ENCODE measurements at places on chromosomes 6 and 20.

DNA sequence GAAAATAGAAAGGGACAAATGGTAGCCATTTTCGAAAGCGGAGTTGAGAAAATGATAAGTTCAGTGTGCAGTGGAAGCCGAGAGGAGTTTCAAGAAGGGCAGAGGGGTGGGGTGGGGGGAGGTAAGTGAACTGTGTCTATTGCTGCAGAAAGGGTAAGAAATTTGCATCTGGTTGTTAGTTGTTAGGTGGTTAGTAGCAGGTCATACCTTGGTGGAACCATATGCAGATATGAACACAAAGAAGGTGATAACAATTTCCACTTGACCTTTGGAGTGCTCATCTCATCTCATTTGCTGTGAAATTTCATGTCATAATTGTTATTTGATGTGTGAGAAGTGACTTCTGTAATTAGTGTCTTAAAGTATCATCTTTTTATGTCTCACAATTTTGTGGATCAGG lies 288.2 kb downstream of the QKI start:
- DNase-seq = no peak

DNA sequence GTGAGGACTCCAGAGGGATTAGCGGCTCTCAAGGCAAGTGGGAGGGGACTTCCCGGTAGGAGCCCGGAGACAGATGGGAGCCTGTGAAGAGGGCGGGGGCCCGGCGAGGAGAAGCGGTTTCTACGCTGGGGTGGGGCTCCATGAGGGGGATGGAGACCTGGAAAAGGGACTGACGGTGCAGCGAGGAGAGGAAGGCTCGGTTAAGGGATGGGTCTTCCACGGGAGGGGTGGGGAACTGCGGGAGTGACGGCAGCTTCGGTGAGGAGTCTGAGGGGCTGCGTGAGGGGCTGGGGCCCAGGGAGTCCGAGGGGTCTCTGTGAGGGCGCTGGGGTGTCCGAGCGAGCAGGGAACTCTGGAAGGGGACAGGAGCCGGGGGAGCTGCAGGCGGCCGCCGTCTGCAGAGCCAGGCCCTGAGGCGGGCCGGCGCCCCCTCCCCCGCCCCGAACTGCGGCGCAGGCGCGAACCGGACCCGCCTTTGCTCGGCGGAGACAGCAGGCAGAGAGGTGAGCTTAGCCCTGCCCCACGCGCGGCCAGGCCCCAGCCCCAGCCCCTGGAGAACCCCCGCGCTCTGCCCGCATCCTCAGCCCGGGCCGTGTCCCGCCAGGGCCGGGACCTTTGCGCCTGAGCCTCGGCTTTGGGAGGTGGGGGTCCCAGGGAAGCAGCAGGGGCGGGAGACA lies at the start of gene NRSN2:
Gene NRSN2 (plus strand): TSS at position 472 of the 677 bp plus-strand sequence. CDS start 2,533 bp downstream, outside the sequence.
- DNase-seq = no peak

DNA sequence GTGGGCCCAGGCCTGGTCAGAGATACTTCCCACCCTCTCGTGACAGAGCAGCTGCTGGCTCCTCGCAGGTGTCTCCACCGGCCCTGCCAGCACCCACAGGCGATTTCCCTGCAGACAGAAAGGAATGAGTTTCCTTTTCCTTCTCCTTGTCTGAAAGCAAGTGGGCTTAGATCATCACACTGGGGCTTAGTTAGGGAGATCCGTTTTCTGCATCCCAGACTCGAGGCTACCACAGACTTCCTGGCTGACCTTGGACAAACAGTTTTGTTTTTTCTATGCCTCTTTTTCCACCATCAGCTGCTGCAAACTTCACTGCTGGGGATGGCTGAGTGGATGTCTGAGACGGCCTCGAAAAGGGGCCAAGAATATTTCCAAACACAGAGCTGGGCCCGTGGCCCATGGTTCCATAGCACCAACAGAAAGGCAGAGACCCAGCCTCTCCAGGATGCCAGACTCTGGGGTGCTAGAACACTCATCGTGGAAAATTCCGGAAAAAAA lies 86.5 kb downstream of the BANF2 start:
- no peak for DNase-seq

DNA sequence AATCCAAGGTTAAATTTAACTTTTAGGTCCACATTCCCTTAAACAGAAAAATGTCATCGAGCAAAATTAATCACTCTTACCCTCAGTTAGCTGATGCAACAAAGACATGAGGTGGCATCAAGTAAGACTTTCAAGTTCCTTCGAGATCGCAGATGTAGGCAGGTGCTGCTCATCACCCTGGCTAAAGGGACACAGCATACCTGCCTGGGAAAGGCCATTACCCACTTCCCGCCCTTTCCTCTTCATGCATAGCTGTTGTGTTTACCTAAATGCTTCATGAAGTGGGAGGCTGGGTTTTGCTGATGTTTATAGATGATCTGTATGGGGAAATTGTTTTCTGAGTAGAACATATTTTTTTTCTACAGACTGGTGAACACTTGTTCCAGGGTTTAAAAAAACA lies 67.7 kb downstream of the GFRA4 start:
- no peak for DNase-seq

DNA sequence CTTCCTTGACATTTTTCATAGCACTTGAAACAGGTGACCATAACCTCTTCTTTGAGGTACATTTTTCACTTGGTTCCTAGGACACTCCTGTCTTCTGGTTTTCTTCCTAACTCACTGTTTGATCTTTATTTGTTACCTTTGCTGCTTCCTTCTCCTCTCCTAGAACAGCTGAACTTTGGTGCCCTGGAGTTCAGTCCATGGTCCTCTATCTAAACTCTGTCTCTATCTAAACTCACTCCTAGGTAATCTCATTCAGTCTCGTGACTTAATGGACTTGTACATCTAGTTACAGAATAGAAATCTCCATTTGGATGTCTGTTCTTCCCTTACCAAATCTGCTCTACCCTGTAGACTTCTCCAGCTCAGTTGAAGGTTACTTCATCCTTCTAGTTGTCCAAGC lies 73.7 kb downstream of the SHPRH start:
- no peak for DNase-seq

- no peak for DNase-seq
Measured at GRCh38 chr20:57998981-57999464, 229.4 kb downstream of the ANKRD60 start.

DNA sequence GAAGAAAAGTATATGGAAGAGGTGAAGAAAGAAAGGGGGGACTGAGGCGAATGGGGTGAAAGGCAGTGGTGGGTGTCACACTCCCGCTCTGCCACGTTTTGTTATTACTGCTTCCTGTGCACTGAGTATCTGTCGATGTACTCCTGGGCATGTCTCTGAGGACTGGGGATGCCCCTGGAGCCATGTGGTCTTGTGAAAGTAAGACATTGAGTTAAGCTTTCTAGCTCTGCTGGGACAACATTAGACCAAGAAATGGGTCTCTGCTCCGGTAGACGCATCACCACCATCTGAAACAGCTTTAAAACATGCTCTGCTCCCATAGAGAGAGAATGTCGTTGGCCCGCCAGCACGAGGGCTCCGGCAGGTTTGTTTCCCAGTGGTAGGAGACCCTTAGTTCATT lies 40.0 kb downstream of the IRF4 start:
- DNase-seq = no peak

- no peak for DNase-seq
Measured at GRCh38 chr6:133170602-133171001, 70.6 kb upstream of the EYA4 start.

DNA sequence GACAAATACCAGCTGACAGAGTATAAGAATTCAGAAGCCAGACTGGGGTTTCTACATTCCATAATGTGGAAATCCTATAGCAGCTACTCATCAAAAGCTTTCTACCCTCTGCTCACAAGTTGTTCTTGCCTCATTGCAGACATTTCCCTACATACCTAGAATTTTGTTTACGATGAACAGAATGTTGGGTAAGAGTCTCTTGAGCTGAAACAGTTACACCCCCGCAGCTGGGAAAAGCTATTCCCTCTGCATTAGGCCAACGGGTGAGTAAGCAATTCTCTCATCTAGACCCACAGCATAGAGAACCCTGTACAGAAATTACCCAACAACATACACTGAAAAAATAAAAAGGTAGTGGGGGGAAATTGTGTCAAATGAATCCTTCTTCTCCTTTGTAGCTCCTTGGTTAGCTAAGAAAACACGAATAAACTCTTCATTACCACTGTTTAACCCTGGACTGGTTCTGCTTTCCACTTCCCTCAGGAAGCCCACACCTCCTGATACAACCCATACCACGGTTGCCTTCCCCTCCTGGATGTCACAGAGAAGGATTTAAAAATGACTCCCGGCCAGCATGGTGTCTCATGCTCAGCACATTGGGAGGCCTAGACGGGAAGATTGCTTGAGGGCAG lies 215.0 kb upstream of the SHLD1 start:
- no peak for DNase-seq

- no peak for DNase-seq
Measured at GRCh38 chr20:42979720-42980119, 210.0 kb downstream of the PTPRT start.

- no peak for DNase-seq
Measured at GRCh38 chr6:85390775-85391174, 59.1 kb upstream of the NT5E start.

DNA sequence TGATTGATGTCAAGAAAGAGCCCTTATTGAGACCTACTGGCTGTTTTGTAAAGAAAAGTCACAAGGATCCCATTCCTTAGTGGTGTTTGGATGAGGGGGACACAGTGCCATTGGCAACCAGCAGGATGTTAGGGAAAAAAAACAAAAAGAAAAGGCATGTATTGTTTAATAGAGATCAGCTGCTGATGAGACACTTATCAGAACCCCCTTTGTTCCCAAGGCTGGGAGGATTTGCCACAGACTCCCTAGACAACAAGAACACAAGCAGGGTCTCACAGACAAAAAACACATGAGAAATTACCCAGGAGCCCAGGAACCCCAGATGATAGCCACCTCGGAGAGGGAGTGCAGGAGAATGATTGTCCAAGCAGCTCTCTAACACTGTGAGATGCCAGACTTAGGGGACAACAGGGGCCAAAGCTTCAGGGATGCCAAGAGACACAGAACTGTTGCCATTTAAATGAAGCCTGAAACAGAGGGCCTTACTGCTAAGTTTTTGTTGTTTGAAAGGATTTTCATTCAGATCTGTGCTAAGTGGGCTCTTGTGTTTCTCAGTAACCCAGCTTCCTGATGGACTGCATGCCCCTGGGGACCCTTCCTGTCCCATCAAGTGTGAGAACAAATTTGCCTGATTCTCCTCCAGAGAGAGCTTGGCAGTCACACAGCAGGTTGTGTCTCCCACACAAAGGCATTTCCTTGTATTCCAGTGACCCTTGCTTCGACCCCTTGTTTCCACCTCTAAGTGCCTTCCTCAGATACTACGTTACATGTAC lies 48.7 kb upstream of the HEY2 start:
- no peak for DNase-seq

GRCh38 chr20:33154252-33154651 lies 13.7 kb upstream of the BPIFA2 start:
- no peak for DNase-seq

GRCh38 chr20:19095762-19096161 lies 116.7 kb upstream of the SLC24A3 start:
- no peak for DNase-seq

- DNase-seq = no peak
Measured at GRCh38 chr20:6245436-6245835, 122.6 kb upstream of the FERMT1 start.

GRCh38 chr6:36267731-36268477 lies 2.0 kb upstream of the PNPLA1 start:
- DNase-seq = no peak

DNA sequence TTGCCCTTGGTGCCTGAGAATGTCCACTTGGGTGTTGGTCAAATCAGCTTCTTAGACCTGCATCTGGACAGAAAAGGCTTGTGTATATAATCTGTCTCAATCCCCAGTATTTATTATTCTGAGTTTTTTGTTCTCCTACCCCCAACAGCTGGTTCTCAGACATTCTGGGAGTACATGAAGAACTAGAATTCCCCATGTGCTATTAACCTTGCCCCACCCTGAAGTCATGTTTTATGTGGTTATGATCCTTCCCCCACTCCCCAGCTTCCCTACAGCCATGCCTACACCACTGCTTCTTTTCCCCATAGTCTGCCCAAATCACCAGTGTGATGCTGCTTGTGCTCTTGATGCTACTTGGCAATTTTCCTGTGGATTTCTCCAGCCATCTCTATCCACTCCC lies 157.0 kb downstream of the ADAT2 start:
- DNase-seq = no peak

- no peak for DNase-seq
Measured at GRCh38 chr6:160344271-160344670, 3.9 kb upstream of the SLC22A3 start.

DNA sequence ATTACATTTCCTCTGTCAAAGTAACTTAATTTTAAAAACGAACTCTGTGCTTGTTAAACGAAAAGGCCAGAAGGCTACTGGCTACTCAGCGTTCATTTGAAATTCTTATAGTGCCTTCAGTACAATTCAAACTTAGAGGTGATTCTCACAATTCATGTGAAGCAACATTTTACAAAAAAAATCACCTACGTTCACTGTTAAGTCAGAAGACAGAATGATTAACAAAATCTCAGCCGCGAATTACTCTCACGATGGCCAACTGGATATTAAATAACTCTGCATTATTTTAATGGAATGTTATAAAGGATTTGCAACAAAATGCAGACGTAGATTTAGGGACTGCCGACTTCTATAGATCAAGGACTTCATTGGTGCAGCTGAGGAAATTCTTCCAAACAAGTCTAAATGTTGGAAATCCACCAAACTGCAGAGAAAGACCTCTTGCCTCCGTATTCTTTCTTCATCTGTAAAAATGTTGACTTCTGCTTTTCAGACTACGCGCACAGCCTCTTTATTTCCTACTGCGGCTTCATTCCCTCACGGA lies 1.6 kb upstream of the QKI start:
- no peak for DNase-seq

DNA sequence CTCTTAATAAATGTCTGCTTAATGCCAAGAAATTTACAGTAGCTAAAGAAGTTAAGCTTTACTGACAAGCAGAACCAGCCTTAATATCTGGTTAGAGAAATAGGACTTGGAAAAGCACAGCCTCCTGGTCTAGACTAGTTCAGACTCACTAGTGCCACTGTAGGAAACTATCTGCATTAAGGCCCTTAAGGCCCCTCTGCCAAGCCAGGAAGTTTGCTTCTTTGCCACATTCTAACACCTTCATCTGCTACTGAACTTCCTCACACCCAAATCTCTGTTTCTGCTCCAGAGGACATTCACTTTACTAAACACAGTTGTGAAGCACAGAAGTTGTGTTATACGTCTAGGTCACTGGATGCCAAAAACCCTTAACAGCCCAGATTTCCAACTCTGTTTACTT lies 302.8 kb downstream of the BTBD9 start:
- DNase-seq = no peak

- no peak for DNase-seq
Measured at GRCh38 chr20:5400164-5400762, 83.5 kb upstream of the PROKR2 start.

- no peak for DNase-seq
Measured at GRCh38 chr6:129517288-129517687, 192.7 kb downstream of the ARHGAP18 start.

GRCh38 chr6:81265106-81265505 lies 487.4 kb downstream of the TENT5A start:
- DNase-seq = no peak

DNA sequence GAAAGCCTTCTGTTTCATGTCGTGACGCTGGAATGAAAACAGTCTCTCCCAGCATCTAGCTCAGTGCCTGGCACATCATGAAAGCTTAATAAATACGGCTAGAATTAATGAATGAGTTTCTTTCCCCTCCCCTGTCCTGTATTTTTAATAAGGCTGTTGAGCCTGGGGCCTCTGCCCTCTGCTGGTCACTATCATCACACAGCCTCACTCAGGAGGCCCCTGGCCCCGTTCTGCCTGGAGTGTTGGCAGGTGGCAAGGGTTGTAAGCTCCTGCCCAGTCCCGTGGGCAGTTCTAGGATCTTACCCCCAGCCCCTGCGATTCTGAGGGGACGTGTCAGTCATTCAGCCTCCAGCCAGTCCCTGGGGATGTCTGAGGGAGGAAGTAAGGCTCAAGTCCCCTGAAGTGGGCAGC lies 41.4 kb downstream of the PHACTR3 start:
- DNase-seq = no peak

- DNase-seq = no peak
Measured at GRCh38 chr6:37205997-37206340, 36.0 kb downstream of the PIM1 start.

All from effector CD4-positive, alpha-beta T cell (primary cell).